ENCODE measurements at places on chromosomes 5 and 9.

DNA sequence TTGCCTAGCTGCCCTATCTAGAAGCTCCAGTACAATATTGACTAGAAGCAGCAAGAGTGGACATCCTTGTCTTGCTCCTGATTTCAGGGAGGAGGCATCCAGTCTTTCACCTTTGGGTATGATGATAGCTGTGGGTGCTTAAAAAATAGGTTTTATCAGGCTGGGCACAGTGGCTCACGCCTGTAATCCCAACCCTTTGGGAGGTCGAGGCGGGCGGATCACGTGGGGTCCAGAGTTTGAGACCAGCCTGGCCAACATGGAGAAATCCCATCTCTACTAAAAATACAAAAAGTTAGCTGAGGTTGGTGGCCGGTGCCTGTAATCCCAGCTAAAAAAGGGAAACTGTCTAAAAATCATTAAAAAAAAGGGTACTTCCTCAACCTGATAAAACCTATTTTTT, 2.0 kb upstream of the CAMSAP1 start:
- no peak for DNase-seq

GRCh38 chr5:100900796-100901781, 2.0 kb downstream of the ST8SIA4 start:
- DNase-seq = peak; percentile 91

DNA sequence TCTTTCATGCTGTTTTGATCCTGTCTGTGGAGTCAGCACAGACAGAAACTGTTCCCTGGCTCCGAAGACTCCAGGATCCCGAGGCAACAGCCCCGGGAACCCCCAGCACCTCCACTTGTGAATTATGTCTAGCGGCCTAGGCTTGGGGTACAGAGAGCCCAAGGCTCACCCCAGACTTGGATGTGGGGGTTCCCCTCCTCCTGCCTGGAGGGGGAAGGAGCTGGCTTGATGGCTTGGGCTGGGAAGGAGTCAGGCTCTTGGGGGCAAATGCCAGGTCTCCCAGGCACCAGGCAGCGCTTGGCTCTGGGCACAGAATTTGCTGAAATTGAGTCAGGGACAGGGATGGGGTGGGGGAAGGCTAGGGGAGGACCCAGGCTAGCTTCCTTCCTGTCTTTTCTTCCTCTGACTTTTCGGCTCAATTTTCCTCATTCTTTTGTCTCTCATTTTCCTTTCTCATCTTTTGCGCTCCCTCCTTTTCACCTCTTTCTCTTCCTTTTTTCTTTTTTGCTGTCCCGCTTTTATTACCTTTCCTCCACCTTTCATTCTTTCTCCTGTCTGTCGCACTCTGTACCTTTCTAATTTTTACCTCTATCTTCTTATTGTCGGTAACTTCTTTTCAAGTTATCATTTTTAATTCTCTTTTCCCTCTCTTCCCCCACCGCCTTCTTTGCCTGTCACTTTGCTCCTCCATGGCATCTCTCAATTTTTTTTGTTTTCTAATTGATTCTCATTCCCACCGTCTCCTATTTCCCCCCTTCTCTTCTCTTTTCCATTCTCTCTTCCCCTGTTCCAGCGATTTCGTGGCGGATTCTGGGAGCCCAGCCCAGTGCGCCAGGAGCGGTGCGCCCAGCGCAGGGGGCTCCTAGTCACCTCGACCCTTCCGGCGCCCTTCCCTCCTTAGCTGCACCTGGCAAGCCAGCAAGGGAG, 10.5 kb downstream of the MSX2 start:
- DNase-seq = no peak

GRCh38 chr5:103216137-103216536, 42.4 kb upstream of the MACIR start:
- no peak for DNase-seq

- no peak for DNase-seq
Measured at GRCh38 chr5:169279125-169279524, 21.8 kb downstream of the SLIT3 start.

DNA sequence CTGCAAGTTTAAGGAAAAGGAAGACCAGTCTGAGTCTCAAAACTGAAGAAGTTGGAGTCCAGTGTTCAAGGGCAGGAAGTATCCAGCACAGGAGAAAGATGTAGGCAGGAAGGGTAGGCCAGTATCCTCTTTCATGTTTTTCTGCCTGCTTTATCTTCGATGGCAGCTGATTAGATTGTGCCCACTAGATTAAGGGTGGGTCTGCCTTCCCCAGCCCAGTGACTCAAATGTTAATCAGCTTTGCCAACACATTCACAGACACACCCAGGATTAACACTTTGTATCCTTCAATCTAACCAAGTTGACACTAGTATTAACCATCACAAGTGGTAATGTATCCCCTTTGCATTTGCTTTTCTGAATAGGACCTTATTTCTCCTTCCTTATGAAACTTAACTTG, 535.9 kb upstream of the FTMT start:
- DNase-seq = no peak

DNA sequence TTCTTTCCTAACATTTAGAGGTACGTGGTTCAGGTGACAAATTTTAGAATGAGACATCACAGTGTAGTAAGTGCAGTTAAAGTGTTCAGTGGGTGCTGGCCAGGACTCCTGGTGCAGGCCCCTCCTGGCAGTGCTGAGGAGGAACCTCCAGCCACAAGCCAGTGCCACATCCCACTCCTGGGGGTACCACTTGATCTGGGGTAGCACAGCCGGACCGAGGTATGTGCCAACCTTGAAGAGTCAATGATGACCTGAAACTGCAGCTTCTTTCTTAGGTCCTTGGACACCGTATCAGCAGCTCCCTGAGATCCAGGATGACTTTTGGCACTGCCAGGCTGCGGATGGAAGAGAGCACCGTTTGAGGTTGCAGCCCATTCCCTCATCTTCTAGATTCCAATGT, 310.4 kb upstream of the IRX4 start:
- no peak for DNase-seq
